ENCODE measurements at places on chromosomes 4 and X.

- DNase-seq: no peak
Observed at GRCh38 chr4:13344216-13344615, 139.9 kb downstream of the RAB28 start.

- no peak for DNase-seq
Observed at GRCh38 chr4:151744614-151745013, 16.2 kb downstream of the GATB start.

GRCh38 chr4:1543976-1544375 is 137.7 kb upstream of the NKX1-1 start:
- no peak for DNase-seq

DNA sequence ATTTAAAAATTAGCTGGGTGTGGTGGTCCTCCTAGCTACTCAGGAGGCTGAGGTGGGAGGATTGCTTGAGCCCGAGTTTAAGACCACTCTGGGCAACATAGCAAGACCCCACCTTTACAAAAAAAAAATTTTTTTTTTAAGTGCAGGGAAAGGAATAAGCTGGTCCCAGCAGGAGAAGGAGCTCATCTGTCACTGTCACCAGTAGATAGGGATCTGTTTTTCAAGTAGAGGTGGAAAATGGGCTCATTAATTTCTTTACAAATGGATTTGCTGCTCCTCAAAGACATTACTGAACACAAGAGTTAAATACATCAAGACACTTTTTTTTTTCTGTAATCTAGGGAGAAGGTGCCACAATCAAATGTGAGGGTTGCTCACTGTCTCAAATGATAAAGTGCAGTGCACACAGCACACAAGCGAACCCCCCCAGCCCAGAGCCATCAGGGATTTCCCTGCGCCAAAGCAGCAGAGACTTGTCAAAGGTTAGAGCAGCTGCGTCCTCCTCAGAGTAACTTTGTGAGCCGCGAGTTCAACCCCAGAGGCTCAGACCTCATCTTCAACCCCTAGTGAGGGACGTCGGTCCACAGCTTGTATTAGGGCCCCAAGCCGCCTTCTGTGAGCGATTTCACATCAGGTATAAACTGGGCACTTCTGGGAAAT is 14.3 kb upstream of the MTNR1A start:
- DNase-seq: no peak

DNA sequence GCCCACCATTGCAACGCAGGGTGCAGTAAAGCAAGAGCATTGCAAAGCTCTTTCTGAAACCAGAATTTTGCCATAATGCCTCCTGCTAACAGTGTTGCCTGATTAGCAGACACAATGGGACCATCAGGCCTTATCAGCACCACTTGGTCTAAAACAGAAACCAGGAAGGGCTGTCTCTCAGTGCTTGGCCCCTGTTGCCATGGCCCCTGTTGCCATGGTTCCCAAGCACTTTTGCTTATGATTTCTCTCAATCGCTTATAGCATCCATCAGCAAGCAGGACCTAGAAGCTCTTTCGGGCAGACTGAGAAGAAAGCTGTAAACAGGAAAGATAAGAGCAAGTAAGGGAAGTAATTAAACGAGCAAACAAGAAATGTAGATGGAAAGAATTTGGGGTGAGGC is 36.8 kb downstream of the RTL5 start:
- DNase-seq: peak; percentile 30

DNA sequence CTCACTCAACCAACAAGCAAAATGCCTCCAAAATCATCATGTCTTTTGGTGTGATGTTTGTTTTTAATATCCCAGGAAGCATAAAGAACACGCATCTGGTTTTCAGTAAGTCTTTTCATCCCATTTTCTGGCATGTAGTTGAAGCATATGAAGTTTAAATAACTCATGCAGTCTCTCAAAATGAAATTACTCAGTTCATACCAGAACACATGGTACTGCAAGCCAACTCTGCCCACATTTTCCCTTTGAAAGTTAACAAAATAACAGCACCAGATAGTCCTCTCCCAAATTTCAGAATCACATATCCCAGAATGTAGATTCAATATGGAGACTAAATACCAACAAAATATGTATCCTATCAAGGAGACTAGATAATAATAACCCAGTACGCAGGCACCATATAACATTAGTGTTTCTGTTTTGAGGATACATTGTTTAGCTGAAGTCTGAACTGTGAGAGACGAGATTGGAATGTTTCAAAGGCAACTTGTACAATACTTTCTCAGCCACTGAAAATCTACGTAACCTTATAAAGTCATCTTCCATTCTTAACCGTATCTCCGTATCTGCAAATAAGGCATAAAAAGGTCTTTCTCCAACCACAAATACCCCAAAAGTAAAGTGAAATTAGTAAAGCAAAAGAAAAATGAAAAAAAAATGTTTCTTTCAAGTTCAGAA is 23.1 kb downstream of the CORIN start:
- no peak for DNase-seq

DNA sequence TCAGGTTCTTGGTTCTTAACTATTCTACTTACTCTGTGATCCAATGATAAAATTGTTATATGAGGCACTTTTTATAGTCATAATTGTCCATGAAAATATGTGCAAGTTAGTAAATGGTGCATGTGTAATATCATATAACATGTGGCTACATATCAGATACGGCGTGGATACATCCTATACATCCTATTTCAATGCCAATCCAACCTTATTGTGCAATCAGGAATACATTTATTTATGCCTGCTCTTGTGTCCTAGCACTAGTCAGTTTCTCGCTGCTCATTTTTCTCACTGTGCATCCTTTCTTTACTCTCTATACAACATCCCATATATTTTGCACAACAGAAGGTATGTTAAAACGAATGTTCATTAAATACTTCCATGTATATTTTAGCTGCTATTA is 1141.1 kb downstream of the FAT4 start:
- no peak for DNase-seq

DNA sequence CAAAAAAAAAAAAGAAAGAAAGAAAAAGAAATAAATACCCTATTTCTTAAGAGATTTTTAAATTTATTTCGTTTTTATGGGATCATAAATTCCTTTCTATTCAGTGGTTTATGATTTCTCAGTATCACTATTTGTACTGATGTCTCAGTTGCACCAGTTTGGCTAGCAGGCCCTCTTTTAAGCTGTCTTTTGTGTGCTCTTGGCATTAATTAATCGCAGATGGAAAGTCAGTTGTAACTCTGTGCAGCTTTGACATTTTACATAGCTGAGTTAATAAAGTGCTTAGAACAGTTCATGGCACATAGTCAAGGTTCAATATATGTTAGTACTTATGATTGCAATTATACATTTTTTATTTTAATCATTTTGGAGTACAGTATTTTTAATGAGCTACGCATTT is 123.7 kb upstream of the NUDT6 start:
- no peak for DNase-seq

DNA sequence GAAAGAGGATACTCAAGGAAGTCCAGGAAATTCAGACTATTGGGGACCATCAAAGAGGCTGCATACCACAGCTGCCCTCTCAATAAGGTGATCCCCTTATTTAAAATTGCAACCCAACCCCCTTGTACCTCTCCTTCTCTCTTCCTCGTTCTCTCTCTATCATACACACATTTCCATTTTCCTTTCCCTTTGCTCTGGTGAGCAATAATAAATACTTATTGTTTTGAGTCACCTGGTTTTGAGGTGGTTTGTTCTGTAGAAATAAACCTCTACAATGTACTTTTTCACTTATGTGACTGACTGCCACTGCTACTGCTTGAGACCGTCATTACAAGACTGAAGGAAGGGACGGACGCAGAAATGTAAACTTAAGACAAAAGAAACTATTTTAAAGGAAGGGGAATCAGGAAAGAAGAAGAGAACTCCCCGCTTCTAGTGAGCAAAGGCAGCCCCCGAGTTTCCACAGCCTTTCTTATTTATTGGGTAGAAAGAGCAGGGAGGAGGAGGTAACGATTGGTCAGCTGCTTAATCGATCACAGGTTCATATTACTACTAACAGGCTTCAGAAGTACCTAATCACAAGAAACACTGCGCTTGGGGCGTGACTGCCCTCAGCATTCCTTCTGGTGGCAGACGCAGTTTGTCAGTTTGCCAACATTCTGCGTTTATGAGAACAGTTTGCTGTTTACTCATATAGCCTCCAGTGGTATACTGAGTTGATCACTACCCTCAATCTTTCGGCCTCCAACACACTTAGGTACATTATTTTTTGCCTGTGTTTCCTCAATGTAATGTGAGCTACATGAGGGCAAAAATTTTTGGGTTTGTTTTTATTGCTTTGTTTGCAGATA is 16.9 kb upstream of the TMEM165 start:
- DNase-seq: no peak

- no peak for DNase-seq
Observed at GRCh38 chr4:53734584-53735353, 143.5 kb upstream of the LNX1 start.

DNA sequence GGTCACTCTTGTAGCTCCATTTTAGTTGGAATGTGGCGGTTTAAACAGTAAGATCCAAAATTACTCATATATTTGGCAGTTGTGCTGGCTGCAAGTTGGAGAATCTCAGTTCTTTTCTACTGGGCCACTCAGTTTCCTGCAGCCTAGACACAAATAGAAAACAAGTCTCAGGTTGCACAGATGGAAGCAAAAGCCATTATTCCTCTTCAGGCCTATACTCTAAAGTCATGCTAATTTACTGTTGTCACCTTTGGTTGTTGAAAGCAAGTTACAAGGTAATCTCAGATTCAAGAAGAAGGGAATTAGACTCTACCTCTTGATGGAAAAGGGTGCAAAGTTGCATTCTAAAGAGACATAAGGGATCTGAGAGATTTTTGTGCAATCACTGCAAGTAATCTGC is 345.4 kb downstream of the ADAM29 start:
- DNase-seq: no peak

GRCh38 chr4:2761035-2761923 is 5.1 kb upstream of the TNIP2 start:
- no peak for DNase-seq

- no peak for DNase-seq
Observed at GRCh38 chrX:13520351-13520750, 49.0 kb upstream of the EGFL6 start.

GRCh38 chrX:349702-350101 is 31.1 kb upstream of the GTPBP6 start:
- no peak for DNase-seq

- DNase-seq: no peak
Observed at GRCh38 chrX:46330981-46331380, 214.2 kb downstream of the ZNF674 start.

DNA sequence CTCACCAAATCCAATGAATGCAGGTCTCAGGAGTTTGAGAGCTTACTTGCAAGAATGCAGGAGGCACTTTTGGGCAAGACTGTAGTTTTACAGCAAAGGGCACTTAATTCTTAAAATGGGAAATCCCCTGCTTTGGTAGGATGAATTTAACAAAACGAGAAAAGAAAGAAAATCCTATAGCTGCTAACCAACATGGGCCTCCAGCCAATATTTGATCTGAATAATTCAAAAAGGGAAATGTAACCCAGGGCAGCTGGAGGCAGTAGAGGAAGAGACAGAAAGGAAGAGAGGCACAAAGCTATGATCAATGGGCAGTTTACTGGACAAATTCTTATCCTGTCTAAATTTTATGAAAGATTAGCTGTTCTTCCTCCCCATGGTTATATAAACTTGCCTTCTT is 142.3 kb downstream of the SH3KBP1 start:
- no peak for DNase-seq

GRCh38 chrX:69305333-69306062 is 140.2 kb upstream of the PJA1 start:
- no peak for DNase-seq

Data from testis (tissue), 5 donors.